ENCODE measurements at places on chromosomes 5 and 9.

GRCh38 chr9:133792721-133793470, 54.7 kb upstream of the SARDH start:
- peak; percentile 9 for DNase-seq

GRCh38 chr5:53277491-53277890, 167.9 kb upstream of the MOCS2 start:
- DNase-seq = no peak

GRCh38 chr5:11814373-11814772, 89.9 kb downstream of the CTNND2 start:
- DNase-seq = no peak

DNA sequence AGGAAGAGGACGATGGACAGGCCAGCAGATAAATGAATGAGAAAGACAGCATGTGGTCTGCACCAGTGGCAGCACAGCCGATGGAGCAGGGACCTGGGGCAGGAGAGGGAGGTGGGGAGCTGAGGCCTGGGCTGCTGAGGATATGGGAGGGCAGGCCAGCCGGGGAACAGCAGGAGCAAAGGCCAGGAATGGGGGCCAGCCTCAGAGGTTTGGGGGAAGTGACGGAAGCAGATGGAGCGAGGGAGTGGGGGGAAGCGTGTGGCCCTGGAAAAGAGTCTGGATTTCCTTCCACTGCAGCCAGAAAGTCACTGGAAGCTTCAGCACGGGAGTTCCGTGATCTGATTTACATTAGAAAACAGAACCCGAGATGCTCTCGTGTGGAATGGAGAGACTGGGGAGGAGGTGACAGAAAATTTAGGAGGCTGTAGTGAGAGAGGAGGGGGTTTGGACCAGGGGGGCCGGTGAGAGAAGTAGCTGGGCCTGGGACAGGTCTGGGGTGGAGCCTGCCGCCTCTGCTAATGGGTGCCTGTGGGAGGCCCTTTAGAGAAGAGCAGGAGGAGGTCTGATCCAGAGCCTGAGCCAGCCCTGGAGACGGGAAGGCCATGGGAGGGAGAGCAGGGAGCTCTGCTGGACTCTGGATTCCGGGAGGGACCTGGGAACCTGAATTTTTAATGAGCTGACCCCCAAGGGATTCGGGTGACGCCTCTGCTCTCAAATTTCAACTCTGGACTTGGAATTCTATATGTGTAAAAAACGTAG, 65.4 kb downstream of the TSPAN17 start:
- DNase-seq = no peak

- DNase-seq = no peak
These were observed 35.5 kb downstream of the GADD45G start for GRCh38 chr9:89640361-89640760.

- DNase-seq = peak; percentile 81
These were observed 21.1 kb downstream of the FAM219A start for GRCh38 chr9:34437006-34437925.

- no peak for DNase-seq
These were observed 21.5 kb upstream of the DAB2 start for GRCh38 chr5:39446231-39446630.

DNA sequence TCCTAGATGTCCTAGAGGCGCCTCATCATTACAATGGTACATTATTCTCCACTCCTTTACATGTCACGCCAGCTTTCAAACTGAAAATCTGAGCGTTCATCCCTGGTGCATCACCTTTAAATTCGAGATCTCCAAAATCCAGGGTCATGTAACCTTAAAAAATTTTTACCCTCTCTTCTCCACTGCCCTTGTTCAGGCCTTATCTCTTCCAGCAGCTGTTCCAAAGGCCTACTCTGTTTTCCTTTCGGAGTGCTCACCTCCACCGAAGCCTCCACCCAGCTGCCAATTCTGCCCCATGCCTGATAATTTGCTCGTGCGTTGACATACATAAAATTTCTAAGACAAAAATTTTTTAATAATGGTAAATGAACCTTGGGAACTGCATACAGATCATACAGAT, 950 bp upstream of the MSH3 start:
- DNase-seq = no peak

DNA sequence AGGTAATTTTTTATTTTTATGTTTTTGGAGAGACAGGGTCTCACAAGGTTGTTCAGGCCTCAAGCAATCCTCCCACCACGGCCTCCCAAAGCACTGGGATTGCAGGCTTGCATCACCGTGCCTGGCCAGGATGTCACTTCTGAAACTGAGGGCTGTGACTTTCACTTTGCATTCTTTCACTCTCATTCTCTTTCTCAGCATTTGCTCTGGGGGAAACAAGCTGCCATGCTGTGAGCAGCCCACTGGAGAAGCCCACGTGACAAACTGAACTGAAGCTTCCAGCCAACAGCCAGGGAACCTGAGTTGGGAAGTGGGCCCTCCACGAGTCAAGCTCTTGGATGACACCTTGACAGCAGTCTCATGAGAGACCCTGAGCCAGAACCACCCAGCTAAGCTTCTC, 109.4 kb downstream of the C5orf15 start:
- no peak for DNase-seq

GRCh38 chr9:5976674-5977397, 38.6 kb downstream of the RANBP6 start:
- no peak for DNase-seq

DNA sequence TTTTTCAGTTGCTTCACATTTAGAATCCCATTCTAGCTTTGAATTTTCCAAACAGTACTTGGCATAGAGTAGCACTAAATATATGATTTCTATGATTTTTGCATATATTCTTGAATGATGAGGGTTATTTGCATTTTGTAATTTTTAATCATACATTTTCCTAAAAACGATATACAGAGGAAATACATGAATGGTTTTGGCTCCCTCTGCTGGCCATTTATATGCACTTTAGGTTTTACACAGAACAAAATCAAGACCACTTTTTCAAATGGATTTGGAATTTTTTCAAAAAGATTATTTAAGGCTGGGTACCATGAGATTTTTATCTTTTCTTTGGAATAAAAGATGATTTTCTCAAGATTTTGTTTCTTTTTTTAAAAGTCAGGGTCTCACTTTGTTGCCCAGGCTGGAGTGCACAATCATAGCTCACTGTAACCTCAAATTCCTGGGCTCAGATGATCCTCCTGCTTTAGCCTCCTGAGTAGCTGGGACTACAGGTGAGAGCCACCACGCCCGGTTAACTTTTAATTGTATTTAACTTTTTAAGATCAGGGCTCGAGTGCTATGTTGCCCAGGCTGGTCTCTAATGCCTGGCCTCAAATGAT, 16.7 kb upstream of the COMMD10 start:
- peak; percentile 26 for DNase-seq

DNA sequence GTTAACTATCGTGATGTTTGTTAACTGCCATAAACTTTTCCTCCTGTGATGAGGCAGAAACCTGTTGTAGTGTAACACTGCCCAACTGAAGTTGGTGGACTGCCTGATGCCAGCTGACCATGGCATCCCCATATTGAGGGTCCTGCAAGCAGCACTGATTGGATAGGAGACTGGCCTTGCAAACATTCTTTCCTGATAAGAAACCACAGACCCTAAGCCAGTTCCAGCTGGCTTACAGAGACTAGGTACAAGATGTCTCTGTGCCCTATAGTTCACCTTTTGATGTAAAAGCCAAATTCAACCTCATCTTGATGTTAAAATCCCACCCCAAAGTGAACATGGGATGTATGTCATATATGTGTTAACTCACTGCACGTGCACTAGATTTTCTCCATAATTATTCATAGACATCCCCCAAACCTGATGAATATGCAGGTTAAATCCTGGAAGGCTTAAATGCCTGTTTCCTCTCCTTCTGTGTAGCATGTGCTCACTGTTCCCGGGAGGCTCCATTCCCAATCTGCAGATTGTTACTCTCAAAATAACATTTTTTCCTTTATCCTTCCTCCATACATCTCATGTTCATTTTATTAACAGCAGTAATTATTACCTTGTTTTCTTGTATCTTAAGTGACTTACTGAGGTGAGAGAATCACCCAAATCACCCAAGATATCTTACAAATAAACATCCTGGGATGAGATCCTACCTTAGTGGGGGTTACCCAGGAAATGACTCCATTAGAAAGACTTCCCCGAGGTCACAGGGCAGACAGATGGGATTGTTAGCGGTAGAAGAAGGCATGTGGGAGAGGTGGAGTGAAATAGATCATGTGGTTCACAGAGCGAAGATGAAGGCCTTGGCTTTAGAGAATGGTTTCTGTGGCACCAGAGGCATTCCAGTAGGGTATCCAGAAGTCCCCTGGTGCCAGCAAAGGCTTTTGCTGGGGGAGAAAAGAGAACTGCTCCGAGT, 566.7 kb downstream of the CCDC171 start:
- no peak for DNase-seq

- no peak for DNase-seq
These were observed 279.7 kb upstream of the TUT7 start for GRCh38 chr9:86633945-86634344.
